ENCODE measurements at places on chromosomes 16 and 17.

DNA sequence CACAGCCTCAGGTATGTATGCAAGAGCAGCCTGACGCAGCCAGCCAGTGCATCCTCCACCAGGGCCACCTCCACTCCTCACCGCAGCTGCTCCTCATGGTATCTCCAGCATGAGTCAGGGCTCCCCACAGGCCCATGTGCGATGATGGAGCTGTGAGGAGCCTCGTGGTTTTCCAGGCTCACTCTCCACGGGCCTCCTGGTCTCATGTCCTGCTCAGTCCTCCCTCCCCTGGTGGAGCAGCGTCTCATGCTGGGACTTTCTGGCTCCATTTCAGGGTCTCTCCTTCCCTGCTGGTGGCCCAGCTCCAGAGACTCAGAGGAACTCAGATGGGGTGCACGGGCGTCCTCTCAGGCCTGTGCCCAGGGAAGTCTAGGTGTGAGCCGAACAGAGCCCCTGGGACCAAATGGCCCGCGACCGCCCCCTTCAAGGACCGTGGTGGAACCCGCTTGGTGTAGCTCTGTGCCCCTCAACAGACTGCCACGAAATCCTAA is 70.4 kb downstream of the METRNL start:
- DNase-seq: no peak

DNA sequence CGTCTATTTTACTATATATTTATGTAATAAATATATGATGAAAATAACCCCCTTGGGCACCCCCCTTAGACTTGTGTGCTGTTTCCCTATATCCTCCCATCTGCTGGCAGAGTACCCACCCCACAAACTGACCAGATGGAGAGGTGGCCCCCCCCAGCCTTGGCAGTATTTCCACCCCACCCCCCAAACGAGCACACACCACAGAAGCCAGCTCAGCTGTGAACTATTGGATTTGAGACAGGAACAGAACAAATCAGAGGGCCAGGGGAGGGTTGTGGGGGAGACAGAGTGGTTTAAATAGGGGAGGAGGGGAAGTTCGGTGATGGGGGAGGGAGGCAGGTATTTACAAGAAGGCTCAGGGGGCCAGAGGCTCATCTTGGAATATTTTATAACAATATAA is 7.8 kb downstream of the NR1D1 start:
- DNase-seq: no peak

DNA sequence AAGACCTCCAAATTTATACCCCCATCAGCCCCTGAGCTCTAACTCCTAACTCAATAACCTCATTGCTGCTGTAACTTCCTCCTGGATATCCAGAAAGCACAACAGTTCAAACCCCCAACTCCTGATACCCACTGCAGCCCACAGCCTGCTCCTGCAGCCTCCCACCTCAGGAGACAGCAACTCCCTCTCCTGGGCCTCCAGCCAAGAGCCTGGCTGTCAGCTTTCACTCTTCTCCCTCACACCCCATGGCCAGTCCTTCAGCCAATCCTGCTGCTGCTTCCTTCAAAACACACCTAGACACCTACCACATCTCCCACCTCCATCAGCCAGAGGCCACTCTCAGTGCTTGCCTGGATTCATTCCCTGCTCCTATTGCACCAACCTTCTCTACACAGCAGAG is 5.4 kb downstream of the GINS2 start:
- DNase-seq: no peak

DNA sequence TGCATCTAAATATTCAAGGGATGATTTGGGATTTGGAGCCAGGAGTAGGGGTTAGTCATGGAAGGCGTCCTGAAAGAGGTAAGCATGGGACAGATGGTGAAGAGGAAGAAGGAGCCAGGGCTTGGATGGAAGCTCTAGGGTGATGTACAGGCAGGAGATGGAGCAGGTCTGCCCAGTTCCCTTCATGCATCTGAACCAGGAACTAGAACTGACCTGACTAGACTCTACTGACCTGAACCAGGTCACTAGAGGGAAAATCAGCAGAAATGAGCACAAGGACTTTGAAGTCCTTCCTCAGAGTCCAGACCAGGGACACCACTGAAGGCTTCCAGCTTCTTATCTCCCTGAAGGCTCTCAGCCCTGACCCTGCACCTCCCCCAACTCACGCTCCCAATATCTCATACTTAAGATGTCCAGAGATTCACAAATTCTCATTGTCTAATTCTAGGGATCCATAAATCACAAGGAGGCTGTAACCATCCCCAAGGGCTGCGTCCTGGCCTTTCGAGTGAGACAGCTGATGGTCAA is 8.3 kb downstream of the GSDMA start:
- DNase-seq: no peak

DNA sequence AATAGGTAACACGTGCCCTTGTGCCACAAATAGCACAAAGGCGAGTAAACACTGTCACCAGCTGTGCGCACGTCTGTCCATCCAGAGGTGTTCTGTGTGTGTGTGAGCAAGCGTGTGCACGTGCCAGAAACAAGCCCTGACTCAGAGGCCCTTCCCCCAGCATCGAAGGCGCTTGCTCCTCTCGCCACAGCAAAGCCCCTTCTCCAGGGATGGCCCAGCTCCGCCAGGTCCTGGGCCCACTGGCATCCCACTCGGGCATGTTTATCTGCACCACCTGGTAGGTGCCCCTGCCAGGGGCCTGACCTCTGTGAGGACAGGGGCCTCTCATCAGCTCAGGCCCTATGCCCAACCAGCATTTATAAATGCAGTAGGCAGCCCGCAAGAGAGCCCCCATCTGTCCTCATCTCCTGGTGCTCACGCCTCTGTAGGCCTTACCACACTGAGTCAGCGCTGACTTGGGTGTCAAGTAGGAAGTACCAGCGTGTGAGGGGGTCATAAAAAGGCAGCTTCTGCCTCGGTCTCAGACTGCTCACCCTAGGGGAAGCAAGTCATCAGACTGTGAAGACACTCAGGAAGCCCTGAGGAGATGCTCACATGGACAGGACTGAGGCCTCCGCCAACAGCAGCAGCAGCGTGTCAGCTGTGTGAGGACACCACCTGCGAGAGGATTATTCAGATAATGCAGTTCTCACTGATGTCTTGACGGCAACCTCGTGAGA is 10.8 kb downstream of the TMEM235 start:
- DNase-seq: no peak
